ENCODE measurements at places on chromosomes 3 and 15.
A peak's percentile ranks its signal among the peaks of the same experiment; 100 is the strongest.

GRCh38 chr3:48928679-48929078 is 10.0 kb downstream of the ARIH2 start:
- no peak for DNase-seq

DNA sequence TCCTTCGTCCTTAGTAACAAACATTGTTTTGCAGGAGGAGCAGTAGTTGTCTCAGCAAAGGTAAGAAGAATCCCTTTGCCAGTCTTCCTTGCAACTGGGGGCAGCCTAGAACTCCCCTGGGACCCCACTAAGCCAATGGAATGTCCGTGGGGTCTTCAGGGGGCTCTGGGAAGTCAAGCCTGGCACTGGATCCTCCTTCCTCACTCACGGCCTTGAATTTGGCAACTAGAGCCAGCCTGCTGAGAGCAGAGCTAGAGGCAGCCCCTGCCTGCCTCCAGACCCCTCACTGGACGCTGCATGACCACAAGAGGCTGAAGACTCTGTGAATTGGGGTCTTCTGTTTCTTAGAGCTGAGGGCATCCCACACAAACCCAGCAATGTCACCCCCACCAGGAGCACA is 18.6 kb upstream of the PRR23E start:
- DNase-seq: no peak

- no peak for DNase-seq
Observed at GRCh38 chr15:75923756-75924155, 20.1 kb downstream of the FBXO22 start.

DNA sequence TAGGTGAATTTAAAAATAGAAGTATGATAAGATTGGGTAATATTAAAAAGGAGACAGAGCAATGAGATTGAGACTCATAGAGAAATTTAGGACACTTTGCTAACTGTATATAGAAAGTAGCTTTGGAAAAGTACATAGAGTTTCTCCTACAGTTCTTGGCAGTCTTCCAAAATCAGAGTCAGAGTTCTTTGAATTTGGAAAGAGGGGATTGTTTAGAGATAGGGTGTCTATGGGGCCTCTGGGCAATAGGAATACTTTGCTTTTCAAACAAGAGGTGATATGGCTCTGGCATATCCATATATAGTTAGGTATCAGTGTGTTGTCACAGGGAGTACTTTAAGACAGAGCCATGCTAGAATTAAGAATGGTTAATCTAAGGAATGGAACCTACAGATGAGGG is 477.1 kb upstream of the KCNMB2 start:
- DNase-seq: no peak

DNA sequence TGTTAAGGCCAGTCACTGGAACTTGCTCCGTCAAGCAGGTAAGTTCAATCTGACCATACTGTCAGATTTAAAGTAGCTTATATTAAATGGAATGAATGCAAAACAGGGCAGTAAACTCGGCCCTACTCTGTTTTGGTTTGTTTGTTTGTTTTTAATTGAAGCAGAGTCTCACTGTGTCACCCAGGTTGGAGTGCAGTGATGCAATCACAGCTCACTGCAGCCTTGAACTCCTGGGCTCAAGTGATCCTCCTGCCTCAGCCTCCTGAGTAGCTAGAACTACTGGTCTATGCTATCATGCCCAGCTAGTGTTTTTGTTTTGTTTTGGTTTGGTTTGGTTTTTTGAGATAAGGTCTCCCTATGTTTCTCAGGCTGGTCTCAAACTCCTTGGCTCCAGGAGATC is 305.0 kb downstream of the FEZF2 start:
- DNase-seq: no peak

DNA sequence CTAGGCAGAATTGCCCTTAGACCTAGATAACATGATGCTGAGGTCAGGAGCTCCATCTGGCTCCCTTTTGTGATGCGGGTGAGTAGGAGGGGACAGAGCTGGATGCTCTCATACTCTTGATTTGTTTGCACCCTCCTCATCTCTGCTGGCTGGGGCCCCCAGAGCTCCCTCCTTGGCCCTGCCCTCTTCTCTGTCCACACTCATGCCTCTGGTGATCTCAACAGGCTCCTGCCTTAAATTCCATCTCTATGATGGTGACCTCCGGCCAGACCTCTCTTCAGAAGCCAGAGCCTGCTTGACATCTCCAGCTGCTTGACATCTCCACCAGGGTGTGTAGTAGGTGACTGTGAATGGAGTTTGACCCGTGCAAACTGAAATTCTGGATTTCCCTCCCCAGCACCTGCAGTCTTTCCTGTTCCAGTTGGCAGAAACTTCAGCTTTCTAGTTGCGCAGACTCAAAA is 4.3 kb upstream of the FGD5 start:
- no peak for DNase-seq

DNA sequence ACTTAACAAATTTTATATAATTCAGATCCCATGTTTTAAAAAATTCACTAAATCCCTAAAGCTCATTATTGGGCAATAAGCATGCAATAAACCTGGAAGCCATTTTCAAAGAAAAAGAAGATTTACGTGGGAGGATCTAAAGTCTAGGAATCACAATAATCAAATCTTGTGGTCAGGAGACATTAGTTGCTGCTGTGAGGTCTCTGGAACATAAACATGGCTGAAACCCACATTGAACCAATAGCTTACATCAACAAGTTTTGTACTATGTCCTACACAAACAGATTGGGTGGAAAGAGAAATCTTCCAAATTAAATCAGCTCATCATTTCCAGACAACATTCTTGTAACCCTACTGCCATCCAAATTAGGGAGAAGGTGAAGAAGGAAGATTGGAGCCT is 121.9 kb upstream of the EPHA3 start:
- no peak for DNase-seq

GRCh38 chr15:56425276-56425675 is 39.7 kb downstream of the MNS1 start:
- no peak for DNase-seq

- DNase-seq: no peak
Observed at GRCh38 chr3:189455641-189456417, 175.4 kb upstream of the TP63 start.

DNA sequence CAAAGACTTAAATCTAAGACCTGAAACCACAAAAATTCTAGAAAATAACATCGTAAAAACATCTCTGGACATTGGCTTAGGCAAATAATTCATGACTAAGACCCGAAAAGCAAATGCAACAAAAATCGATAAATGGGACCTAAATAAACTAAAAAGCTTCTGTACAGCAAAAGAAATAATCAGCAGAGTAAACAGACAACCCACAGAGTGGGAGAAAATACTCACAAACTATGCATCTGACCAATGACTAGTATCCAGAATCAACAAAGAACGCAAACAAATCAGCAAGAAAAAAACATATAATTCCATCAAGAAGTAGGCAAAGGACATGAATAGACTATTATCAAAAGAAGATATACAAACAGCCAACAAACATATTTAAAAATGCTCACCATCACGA is 749.4 kb downstream of the PLOD2 start:
- DNase-seq: no peak

DNA sequence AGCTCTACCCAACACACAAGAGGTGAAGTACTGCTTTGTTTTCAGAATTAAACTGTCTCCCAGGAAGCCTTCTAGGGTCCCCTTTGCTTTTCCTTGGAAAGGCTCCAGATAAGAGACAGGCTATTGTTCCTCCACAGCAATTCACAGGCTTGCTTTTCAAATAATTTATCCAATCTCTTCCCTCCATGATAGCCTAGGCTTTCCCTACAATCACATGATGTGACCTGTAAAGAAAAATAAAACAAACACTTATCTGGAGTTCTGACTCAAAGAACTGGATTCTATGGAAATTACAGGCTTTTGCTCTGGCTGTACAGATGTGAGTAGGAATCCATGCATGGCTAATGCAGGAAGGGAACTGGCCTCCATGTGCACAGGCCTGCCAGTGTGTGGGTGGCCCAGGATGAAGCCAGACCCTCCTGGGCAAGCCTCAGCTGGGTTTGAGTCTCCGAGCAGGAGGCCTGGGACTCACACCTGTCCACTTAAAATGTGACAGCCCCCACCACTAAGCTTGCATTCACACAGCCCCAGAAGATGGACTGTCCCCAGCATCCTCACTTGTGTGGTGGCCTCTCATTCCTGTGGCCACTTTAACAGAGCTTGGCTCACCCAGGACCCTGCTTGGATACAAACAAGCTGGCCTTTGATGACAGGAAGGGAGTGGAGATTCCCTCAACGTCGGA is 75.8 kb upstream of the LEKR1 start:
- DNase-seq: no peak

GRCh38 chr3:58422756-58423325 is 10.8 kb downstream of the PDHB start:
- DNase-seq: no peak

GRCh38 chr3:194964809-194965208 is 279.1 kb downstream of the FAM43A start:
- DNase-seq: no peak

- no peak for DNase-seq
Observed at GRCh38 chr3:12615266-12615665, 48.7 kb downstream of the RAF1 start.

DNA sequence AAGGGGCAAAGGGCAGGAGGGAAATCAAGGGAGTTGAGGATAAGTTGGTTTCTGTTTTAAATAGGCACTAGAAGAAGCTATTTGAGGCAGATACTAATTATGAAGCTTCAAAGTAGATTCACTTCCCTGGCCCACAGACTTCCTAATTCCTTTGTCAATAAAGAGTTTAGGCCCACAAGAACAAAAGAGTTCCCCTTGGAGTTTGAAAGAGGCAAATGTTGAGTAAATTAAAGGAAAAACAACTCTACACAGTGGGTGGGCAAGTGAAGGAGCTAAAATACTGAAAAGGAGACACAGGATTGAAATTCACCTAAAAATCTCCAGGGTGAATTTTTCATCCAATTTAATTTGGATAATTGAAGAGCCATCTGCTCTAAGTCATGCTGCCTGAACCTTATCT is 411.7 kb upstream of the RORA start:
- no peak for DNase-seq

GRCh38 chr3:25021816-25022215 is 406.2 kb upstream of the RARB start:
- no peak for DNase-seq

- no peak for DNase-seq
Observed at GRCh38 chr3:3862534-3862933, 63.3 kb downstream of the LRRN1 start.

- no peak for DNase-seq
Observed at GRCh38 chr3:144636833-144637232, 665.2 kb downstream of the DIPK2A start.

DNA sequence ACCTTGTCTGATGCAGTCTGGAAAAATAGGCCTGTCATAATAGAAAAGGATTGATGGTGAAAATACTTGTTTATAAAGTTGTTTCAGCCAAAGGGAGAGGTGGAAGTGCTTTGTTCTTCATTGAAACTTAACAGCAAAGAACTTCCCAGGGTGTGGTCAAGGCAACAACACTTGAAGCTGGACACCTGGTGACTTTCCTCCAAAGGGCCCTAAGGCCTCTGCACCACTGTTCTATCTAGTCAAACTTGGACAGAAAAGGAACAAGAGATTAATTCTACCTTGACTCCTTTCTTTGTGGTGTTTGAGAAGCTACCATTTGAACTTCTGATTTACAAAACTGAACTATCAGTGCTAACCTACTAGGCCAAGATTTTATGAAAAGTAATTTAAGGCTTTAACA is 102.0 kb downstream of the CMSS1 start:
- DNase-seq: no peak

DNA sequence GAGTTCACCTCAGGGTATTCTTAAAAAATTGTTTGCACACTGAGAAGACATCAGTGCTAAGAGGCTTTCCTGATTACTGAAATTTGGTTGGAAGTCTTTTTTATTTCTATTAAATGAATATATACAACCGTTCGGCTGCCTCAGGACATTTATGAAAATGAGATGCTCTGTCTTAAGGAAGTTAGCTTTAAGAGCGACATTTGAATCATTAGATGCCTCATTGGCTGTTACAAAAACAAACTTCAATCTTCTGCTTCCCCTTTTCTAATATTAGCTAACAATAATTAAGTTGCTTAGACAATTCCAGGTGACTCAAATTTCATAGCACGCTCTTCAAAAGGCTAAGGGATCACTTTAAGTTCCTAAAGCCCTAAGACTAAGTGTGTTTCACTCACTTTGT is 673.7 kb downstream of the FHIT start:
- DNase-seq: no peak

- no peak for DNase-seq
Observed at GRCh38 chr3:75692061-75692460, 27.9 kb downstream of the FRG2C start.

- DNase-seq: no peak
Observed at GRCh38 chr15:92845126-92845508, 55.0 kb upstream of the CHD2 start.

GRCh38 chr3:177345049-177345972 is 148.0 kb upstream of the TBL1XR1 start:
- DNase-seq: peak; percentile 57

DNA sequence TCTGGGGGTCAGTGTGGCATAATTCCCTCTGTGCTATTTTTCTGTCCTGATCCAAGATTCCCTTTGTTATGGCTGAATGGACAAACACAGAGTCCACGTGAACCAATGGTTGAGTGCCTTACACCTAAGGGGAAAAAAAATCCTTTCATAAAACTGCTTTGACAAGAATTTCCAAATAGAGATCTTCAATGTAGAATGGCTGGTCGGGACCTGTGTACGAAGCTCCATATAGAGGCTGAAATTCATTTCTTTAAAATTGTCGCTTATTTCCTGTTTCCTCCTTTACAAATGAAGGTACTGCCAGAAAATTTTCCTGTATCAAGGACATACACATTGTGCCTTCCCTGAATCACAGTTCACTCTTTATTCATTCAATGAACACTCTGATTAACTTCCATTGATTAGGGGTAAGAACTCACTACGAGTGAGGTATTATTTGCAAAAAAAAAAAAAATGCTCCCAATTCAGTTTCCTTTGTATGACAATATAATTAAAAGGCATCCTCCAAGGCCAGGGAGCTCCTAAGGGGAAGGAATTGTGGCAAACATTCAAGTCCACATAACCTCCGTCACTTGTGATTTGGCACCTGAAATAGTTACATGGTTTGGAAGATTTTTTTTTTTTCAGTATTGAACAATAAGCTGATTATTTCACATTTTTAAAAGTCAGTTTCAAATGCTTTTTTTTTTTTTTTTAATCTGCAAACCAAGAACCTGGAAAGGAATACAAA is 293.8 kb downstream of the MEX3B start:
- DNase-seq: no peak

- DNase-seq: no peak
Observed at GRCh38 chr3:178500631-178501030, 35.6 kb upstream of the KCNMB2 start.

Data from stimulated activated CD4-positive, alpha-beta T cell treated with anti-CD3 and anti-CD28 coated beads, TNF-alpha, amount 100 ng/mL, for 24 hours (primary cell).